Fibroblast of skin of scalp (primary cell): ENCODE measurements at places on chromosomes 5 and 9.

DNA sequence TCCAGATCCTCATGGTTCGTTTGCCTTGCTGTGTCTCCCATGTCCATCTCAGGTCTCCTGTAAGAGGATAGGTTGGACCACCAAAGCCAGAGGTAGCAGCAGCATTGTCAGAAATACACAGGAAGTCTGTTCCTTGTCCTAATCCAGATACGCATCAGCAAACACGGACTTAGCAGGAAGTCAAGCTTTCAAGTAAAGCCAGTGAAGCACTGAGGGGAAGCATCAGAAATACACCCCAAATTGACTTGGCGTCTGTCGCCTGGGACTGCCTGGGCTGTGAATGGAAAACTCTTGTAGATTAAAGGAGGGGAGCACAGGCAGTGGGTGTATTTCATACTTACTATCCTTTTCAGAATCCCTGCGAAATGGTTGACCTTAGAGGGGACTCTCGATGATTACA lies 171.3 kb downstream of the PSAT1 start:
- no peak for DNase-seq

DNA sequence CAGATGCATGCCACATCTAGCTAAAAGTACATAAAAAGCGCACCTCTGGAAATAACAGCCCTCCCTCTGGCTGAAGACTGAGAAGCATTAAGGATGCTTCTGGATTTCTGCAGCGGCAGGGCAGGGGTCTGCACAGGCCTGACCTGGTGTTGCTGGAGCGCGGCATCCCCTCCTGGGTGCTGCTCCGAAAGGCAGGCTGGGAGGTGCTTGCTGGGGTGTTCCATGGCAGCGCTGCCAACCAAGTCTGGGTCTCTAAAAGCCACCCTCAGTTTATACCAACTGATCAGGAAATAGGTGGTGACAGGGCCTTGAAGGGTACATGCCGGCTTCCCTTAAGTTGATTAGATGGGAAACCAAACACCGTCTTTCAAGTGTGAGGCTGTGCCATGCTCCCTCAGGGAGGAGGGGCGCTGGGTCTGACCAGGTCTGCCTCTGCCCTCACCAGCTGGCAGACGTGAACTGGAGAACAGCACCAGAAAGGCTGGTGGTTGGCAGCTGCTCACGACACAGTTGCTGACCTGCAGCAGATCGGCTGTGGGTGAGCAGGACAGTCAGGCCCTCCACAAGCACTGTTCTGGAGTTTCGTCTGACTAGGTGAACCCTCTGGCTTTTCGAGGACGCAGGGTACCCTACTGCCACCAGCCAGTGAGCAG lies 81.6 kb downstream of the DAP start:
- no peak for DNase-seq

DNA sequence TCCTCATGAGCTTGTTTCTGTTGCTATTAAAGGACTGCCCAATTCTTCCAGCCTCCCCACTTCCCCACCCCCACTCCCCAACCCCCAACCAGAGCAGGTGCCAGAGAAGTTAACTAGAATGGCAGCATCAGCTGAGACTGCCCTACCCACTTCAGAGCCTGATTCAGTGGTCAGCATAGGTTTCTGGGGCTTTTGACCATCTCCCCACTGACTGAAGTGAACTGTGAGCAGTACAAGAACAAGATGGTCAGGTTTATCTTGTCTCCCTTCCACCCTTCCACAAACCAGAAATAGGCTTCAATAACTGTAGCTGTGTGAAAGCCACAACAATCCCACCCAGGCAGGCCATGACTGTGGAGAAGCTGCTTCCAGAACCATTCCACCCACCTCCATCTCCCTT lies 289.4 kb upstream of the SLC24A2 start:
- no peak for DNase-seq

- DNase-seq, result peak; percentile 99
These were observed 136.3 kb downstream of the FOXD1 start for GRCh38 chr5:73312146-73312871.

- no peak for DNase-seq
These were observed 163.6 kb upstream of the SPEF2 start for GRCh38 chr5:35454011-35454525.

DNA sequence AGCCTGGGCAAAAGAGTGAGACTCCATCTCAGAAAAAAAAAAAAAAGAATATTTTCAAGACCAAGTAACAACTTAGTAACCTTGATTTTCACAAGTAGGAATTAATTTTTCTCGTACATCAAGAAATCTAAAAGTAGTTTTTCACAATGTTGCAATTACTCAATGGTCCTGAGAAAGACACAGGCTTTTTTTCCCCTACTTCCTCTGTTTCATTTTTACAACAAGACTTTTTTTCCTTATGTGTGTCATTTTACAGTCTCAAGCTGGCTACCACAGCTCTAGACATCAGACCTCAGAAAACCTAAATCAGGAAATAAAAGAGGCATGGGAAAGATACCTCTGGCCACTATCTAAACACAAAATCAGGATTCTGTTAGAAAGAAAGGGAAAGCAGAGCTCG lies 45.9 kb downstream of the WDR36 start:
- no peak for DNase-seq

GRCh38 chr9:126221480-126221879 lies 105.1 kb upstream of the MVB12B start:
- DNase-seq, result no peak

- DNase-seq, result peak; percentile 39
These were observed at the start of gene SPATA6L for GRCh38 chr9:4666042-4666699. Gene SPATA6L, minus strand, starts transcription at chr9:4666480. Its CDS starts 230 bp downstream, at chr9:4666250.

GRCh38 chr9:129258823-129259301 lies 80.8 kb upstream of the IER5L start:
- no peak for DNase-seq

GRCh38 chr5:41526699-41527098 lies 16.3 kb upstream of the PLCXD3 start:
- no peak for DNase-seq

GRCh38 chr9:135095470-135096407 lies 8.3 kb downstream of the OLFM1 start:
- no peak for DNase-seq

GRCh38 chr5:149207831-149208230 lies 63.8 kb upstream of the AFAP1L1 start:
- DNase-seq, result no peak

DNA sequence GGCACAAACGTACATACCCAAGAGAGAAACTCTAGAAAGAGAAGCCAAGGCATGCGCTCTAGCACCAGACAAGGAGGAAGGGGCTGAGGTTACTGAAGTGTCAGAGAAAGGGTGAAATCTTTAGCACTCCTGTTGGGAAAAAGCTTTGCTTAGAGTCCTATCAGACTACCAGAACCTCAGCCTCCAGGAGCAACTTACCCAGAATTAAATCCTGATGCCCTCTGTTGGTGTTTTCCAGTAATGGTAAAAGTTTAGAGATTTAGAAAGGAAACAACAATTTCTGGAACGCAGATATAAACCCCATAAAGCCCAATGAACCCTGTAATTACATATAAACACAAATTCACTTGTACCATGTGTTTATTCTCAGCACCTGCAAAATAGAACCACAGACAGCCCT lies 33.2 kb upstream of the ASTN2 start:
- peak; percentile 11 for DNase-seq

- no peak for DNase-seq
These were observed 158.6 kb upstream of the TARS1 start for GRCh38 chr5:33282157-33282556.

- no peak for DNase-seq
These were observed 35.0 kb upstream of the FOXB2 start for GRCh38 chr9:76984486-76984885.

GRCh38 chr5:156598964-156599363 lies 251.1 kb upstream of the PPP1R2B start:
- no peak for DNase-seq

GRCh38 chr5:32618962-32619361 lies 33.6 kb downstream of the SUB1 start:
- DNase-seq, result peak; percentile 7

- peak; percentile 95 for DNase-seq
These were observed 24.8 kb upstream of the LOX start for GRCh38 chr5:122102825-122103224.

DNA sequence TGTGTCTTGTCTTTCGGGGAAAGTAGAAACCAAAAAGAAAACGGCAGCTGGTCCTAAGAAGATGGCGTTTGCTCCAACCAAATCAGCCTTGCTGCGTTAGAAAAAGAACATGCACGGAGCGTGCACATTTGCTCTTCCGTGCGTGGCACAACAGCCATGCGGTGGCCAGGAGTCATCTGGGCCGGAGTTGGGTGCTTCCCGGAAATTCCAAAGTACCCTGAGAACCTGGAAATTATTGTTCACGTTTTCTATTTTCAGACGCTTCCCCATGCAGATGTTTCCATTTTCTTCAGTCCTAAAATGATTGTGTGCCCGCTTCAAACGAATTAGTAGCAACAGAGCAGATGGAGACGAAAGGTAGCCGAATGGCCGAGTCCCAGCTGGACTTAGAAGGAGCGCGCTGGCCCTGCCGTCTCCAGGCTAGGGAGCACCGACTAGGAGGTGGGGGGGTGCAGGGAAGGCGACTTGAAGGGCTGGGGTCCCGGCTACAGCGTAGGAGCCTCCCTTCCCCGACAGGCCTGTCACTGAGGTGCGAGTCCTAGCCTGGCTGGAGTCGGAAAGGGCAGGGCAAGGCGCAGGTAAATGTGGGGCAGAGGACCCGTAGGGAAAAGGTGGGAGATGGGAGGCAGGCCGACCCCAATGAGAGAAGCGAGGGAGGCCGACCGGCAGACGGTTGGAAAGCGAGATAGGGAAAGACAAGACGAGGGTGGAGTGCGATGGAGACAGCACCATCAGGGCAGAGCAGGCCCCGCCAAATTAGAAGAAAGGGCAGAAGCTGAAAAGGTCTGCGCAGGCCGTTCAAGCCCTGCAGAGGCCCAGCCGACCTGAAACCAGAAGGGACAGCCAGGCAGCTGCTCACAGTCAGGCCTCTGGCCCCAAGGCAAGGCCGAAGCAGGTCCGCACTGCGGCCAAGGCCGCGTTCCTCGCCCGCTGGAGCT lies 1.4 kb downstream of the BARX1 start:
- no peak for DNase-seq

GRCh38 chr5:39523821-39524220 lies 99.0 kb upstream of the DAB2 start:
- peak; percentile 91 for DNase-seq

GRCh38 chr9:95306819-95307218 lies 10.7 kb downstream of the FANCC start:
- DNase-seq, result no peak

- no peak for DNase-seq
These were observed 59.5 kb upstream of the ITGA1 start for GRCh38 chr5:52728224-52728623.
